Stimulated activated CD4-positive, alpha-beta T cell treated with anti-CD3 and anti-CD28 coated beads, TNF-alpha, amount 100 ng/mL, for 1 hour (primary cell): ENCODE measurements at places on chromosomes 1 and 21.

DNA sequence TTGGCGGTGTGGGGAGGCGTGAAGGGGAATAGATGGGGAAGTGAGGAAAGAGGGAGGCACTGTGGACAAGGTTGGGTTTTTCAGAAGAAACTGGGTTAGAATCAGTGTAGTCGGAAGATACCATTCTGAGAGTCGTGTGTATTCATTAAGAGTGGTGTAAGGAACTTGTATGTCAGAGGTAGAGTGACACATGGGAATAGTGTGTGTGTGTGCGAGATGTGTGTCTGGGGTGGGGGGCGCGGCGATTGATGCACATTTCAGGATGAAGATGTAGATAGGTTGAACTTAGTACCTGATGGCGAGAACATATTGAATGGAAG is 878 bp downstream of the SMG7 start:
- DNase-seq, result no peak

- no peak for DNase-seq
Measured at GRCh38 chr1:205436776-205437410, 15.0 kb upstream of the LEMD1 start.

DNA sequence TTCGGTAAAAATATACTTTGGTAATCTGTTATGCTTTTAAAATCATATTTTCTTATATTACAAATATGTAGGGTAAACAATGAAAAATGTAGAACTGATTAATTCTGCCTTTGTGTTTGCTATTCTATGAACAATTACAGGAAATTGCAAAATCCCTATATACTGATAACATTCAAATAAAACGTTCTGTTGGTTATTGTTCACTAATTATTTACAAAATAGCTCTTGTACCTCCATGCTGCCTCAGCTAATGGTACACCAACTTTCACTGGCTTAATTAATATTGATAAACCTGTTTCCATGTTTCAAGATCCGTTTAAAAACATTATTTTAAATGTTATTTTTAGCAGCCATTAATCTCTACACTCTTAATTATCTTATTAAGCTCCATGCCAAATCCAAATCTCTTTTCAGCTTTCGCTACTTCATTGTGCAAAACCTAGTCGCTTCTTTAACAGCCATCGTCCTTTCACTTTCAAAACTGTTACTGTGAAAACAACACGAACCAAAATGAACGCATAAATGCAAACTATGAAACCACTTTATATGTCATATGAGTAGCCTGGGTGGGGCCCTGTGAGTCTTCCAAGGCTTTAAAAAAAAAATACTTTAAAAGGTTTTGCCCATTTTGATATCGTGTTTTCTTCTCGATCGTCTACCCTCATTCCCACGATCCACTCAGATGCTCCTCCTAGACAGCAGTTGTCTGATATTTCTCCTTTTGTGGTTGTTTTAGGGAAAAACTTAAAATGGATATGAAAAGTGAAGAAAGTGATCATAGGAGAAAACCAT is 807.1 kb downstream of the USP25 start:
- no peak for DNase-seq

DNA sequence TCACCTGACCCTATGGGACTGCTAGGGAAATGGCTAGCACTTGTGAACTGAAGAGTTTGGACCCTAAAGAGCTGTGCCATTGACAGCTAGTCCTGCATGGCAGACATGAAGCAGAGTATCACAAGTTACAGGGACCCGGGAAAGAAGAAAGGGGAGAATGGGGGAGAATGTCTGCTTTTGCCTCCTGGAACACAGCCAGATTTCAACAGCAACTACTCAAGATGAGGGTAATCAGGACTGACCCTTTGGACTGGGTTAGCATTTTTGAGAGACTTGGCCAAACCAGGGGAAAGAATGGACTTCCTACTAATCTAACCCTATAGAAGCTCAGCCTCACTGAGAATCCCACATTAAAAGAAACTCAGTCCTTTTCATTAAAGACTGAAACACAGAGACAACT is 8.7 kb upstream of the UTP25 start:
- DNase-seq, result no peak

DNA sequence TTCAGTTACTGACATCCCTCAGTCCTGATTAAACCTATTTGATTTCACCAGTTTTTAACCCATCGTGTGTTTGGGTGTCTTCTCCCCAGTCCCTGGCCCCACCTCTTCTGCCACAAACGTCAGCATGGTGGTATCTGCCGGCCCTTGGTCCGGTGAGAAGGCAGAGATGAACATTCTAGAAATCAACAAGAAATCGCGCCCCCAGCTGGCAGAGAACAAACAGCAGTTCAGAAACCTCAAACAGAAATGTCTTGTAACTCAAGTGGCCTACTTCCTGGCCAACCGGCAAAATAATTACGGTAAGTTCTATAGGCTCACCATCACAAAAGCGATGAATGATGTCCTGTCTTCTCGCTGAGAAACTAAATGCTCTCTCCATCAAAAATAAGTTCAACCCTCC is 28.7 kb downstream of the NBPF3 start:
- no peak for DNase-seq

DNA sequence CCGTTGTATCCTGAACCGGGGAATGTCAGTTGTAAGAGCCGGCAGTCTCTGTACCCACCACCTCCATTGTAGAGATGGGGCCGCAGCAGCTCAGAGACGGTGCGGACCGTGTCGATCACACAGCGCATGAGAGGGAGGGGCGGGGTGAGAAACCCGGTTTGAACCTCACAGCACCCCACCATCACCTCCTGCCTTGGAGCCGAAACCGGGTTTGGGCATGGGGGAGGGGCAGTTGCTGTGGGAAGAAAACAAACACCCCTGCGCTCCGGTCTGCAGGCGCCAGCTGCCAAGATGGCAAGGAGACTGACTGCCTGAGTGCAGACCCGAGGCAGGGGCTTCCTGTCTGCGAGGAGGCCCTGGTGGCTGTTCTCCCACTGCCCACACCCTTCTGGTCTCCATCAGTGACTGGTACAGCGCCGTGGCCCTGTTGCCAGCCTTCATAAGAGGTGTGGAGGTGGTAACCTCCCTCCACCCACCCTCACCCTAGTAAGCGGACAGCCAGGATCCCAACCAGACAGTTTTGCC is 69.2 kb upstream of the SSBP3 start:
- no peak for DNase-seq

- DNase-seq, result no peak
Measured at GRCh38 chr1:206041640-206042039, 11.3 kb upstream of the RHEX start.

DNA sequence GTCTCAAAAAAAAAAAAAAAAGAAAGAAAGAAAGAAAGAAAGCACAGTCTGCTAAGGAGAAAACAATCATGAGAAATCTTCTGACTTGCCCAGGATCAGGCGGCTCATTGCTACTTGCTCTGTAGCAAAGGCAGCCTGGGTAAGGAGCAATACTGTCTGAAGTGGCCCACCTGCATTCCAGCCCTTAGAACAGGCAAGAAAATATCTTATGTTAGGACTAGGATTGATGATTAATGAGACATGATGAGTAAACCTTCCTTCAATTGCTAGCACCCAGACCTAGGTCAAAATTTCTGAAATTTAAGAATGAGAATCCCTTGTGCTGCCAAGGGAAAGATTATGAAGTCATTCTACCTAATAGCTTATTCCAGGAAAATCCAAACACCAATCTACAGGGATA is 140.8 kb downstream of the DSCAM start:
- DNase-seq, result no peak

GRCh38 chr1:157152510-157152909 is 14.3 kb upstream of the ETV3 start:
- DNase-seq, result no peak

GRCh38 chr1:156401681-156402081 is 32.7 kb downstream of the RHBG start:
- no peak for DNase-seq

DNA sequence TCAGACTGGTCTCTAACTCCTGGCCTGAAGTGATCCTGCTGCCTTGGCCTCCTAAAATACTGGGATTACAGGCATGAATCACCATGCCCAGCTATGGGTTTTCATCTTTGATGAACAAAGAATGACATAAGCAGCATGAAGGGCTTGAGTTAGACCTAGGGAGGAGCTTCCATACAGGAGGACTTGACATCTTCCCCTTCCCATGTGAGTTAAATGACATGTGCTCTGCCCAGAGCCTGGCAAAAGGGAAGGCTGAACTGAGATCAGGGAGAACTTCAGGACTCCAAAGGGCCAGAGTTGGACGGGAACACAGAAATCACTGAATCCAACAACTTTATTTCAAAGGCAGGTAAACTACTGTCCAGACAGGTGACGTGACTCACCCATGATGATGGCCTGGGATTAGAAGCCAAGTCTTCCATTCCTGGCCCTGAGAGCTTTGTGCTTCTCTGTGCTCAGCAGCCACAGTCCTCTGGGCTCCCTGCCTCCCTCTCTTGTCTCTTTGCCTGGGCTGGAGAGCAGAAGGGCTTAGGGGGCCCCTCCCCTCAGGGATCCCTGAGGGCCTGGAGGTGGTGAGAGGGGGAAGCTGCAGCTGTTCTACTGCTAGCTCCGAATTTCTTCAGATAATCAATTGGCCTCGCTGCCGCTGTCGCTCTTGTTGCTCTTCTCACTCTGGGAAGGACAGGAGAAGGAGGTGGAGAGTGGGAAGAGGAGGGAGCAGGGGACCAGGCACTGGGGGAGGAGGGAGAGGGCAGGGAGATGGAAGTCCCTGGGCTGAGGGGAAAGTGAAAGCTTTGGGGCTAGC is 7.6 kb downstream of the NHLH1 start:
- no peak for DNase-seq

- no peak for DNase-seq
Measured at GRCh38 chr1:67476006-67476482, 45.8 kb upstream of the SERBP1 start.
